ENCODE measurements at places on chromosomes 12 and 14. TPM values are rescaled to one million over a fixed set of nuclear protein-coding genes. Genes with fewer than 3 reads are reported as not detected.

DNA sequence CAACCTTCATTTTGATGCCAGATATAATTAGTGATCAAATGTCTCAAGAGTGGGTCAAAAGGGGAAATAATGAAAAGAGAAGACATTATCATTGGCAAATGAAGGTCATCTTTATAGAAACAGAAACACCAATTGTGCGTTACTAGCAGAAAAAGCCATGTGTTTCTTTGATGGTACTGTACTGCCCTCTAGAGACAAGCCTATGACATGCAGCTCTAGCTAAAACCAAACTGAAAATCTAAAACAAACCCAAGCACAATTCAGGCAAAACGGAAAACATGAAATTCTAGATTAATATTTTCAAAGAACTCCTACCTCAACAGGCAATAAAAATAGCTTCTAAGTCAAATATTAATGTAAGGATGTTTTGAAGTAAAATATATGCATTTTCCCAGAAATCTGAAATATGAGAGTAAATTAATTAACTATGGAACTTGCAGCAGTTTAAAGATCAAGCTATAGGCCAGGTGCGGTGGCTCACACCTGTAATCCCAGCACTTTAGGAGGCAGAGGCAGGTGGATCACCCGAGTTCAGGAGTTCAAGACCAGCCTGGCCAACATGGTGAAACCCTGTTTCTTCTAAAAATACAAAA, 115.4 kb downstream of the KLHL28 start:
- DNase-seq: peak; percentile 32

DNA sequence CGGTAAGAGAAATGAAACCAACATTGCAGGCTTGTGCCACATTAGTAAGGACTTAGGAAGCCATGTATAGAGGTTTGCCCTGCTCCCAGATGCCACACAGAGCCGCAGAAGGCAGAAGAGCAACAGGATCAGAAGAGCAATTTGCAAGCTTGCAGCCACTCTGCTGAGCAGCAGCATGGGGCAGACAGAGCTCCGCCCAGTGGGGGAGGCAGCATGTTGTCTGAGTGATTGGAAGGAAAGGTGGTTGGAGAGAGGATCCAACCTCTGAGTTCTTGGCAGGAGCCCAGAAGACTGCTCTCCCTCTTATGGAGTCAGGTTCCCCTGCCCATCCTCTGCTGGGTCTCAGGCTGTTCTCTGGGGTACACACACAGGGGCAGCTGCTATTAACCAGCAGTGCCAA, 2.3 kb upstream of the KRT6A start:
- DNase-seq: no peak

DNA sequence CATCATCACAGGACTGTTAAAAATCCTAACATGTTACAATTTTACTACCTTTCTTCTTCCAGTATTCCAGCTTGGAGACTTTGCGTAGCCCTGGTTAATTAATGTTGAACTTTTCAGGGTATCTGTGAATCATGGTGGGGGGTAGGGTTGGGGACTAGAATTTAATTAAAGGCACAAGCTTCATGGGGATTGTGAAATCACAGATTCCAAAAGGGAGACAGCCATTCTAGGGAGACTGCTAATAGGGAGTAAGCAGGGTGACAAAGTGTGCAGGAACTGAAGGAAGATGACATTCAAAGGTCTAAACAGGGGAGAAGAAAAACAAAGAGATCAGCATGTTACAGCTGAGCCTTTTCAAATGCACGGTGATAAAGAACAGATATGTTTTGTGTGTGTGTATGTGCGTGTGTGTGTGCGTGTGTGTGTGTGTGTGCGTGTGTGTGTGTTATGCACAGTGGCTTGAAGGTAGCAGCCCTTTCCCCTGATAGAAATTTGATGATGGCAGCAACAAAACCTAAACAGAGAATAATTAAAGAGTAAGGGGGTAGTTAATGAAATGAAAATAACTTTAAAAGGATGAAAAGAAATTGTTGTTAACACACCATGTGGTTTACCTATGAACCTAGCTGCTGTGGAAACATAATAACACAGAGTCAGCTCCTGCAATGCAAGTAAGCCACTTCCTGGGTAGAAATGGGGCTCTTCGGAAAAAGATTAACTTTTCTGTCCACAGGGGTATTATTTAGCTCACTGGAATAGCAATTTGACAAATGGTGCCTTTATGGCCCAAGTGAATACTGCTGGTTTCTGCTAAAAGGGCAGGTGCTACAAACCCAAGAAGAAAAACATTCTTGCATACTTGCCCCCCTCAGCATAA, 581.7 kb downstream of the DIO2 start:
- no peak for DNase-seq

- DNase-seq: no peak
These were observed 5.7 kb downstream of the STXBP6 start for GRCh38 chr14:25044106-25044698.

- DNase-seq: no peak
These were observed 29.9 kb downstream of the PUS7L start for GRCh38 chr12:43728698-43729097.

DNA sequence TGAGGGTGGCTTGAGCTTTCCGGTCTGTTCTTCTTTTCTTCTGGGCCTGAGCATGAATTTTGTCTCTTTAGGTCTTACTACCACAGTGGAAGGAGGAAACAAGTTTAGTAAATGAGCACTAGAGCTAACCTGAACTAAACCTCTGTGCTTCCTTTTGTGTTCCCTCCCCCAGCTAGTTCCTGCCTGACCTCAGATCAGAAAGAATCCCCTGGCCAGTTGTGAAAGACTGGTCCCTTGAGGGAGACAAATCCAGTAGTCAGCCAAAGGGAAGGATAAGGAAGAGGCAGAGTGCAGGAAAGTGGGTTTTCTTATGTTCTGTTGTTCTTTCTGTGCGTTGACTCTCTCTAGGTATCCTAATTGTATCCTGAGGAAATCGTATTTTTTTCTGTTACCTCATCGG, 17.5 kb downstream of the ZNF664 start:
- no peak for DNase-seq

DNA sequence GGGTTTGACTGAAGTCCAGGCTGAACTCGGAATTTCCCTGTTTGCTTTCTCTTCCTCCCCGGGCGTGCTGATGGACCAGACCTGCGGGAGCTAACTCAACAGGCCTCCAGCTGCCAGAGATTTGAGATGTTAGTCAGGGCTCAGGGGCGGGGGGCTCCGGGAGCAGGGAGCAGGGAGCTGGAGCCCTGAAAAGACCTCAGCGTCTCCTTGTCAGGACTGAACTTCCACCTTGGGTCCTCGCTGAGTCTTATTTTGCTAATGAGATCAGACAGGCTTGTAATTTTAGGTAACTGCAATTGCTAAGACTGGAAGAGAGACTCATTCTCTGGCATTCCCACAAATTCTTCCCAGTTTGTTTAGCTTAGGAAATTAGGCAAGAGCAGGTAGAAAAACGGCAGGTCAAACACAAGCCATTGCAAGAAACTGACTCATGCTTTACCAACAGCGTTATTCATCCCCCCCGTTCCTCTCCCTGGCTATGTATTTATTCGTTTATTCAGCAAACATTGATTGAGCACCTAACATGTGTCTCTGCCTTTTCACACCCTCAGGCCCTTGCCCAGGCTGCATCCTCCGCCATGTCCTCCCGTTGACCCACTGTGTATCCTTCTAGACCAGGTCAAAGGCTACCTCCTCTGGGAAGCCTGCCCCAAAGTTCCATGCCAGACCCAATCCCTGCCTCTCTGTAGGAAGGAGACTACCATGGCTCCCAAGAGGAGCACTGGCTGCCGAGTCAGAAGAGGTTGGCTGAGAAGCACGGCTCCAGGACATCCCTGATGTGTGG, 80.4 kb upstream of the DIO3 start:
- no peak for DNase-seq

DNA sequence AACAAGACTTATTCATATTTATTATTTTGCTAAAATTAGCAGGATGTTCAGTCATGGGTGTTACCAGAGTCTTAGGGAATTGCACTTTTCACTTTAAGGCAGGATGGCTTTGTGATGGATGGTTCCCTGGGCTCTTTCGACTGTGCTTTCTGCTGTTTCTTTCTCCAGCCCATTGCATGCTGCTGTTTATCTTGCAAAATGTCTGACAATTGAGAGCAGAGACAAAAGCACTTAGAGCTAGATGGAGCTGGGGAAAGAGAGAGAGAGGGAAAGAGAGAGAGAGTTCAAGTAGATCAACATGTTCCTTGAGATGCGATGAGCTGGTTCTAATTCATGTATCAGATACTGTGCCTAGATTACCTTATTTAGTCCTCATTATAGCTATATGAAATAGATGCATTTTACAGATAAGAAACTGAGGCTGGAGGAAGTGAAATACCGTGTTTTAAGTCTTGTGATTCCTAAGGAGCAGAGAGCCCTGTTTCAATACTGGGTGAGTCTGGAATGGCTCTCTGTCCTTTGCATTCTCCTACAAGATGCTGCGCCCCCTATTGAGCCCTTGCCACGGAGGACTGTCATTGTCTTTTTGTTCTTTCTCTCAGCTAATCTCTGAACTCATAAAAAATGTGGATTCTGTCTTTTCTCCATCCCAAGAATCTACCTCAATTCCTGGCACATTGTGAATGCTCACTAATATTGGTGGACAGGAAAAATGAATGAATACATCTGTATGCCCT, 227.9 kb downstream of the ALG10B start:
- DNase-seq: no peak

GRCh38 chr12:67752226-67752732, 103.7 kb downstream of the DYRK2 start:
- DNase-seq: no peak

- no peak for DNase-seq
These were observed 189.4 kb upstream of the FBXO33 start for GRCh38 chr14:39621678-39622077.

GRCh38 chr12:116381240-116381743, 103.8 kb upstream of the MED13L start:
- DNase-seq: no peak

- DNase-seq: no peak
These were observed 211.2 kb upstream of the AVPR1A start for GRCh38 chr12:63362166-63362565.

GRCh38 chr12:102107970-102108369, 11.9 kb downstream of the NUP37 start:
- no peak for DNase-seq

- no peak for DNase-seq
These were observed 603.5 kb downstream of the RPL10L start for GRCh38 chr14:46048127-46048526.

GRCh38 chr12:91630596-91631293, 448.1 kb upstream of the DCN start:
- no peak for DNase-seq

DNA sequence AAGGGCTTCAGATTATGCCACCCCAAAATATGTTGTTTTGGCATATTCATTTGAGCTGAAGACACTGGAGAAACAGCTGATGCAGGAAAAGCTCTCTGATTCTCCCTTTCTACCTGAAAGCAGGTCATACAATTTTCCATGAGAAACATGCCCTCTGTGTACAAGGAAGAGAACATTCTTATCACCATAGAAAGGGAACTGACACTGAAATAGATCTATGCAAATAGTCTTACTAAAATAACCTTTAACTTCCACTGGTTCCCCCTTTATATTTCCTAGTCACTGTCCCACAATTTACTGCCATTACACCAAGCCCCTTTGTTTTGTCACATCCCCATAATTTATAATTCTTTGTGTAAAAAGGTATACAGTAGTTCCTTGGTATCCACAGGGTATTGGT, 9.6 kb upstream of the PHC1 start:
- no peak for DNase-seq

DNA sequence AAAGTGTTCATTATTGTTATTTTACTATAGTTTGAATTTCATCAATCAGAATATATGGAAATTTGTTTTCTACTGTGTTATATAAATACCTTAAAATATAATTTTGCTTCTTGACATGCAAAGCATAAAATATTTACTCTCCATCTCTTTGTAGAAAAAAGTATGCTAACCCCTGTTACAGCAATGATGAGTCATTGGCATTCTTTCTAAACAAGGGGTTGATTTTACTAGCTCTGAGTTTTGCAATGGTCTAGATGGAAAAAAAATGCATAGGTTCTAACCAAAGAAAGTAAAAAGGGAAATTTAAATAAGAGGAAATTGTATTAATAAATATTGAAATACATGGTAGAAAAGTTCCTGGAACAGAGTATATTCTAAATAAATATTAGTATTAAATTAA, 990.2 kb upstream of the ATXN7L3B start:
- no peak for DNase-seq

- DNase-seq: no peak
These were observed 195.8 kb downstream of the TSPAN9 start for GRCh38 chr12:3272958-3273357.

GRCh38 chr12:76552343-76552938, 7.1 kb downstream of the OSBPL8 start:
- DNase-seq: no peak

DNA sequence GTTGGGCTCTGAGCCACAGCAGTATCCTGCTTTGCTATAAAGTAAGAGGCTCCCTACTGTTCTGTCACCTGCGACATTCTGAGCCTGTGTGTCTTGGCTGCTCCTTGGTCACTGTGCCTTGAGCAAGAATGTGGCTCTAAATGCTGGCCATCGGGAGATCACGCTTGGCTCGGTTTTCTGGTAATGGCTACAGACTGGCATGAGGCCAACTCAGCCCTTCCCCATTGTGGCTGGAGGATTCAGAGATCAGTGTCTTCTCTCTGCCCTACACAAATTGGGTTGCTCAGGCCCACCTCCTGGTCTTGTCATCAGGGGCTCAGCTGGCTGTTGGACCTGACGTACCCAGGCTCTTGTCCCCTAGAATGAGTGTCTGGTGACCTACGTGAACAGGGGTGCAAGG, 94.5 kb downstream of the PLXNC1 start:
- DNase-seq: no peak

GRCh38 chr12:28583701-28584261, 393.5 kb downstream of the CCDC91 start:
- no peak for DNase-seq

DNA sequence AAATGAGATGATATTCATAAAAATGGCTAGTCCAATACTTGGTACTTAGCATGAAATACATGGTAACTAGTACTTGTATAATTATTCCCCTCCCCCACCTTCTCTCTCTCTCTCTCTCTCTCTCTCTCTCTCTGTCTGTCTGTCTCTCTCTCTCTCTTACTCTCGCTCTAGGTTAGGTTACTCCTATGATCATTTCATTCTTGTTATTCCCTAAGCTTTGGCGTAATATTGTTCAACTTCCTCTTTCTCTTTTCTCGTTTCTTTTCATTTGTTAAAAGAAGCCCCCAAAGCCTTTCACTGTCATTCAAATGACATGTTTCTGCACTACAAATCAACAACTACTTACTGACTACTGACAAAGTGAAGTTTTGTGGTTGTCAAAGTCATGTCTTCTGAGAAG, 89.8 kb downstream of the GRIP1 start:
- DNase-seq: no peak

The COCH gene
- total RNA-seq: 48.5 TPM

The NPFF gene
- total RNA-seq: not detected

The B4GALNT3 gene
- 2.4 TPM for total RNA-seq

The HOXC9 gene
- total RNA-seq: not detected

The PRICKLE1 gene
- 8.6 TPM for total RNA-seq

The DTX1 gene
- 18.3 TPM for total RNA-seq

The CALM1 gene
- 1,432 TPM for total RNA-seq

The KRT78 gene
- total RNA-seq: not detected

The GPR68 gene
- total RNA-seq: 4.9 TPM

The RPS6KA5 gene
- total RNA-seq: 8.2 TPM

The TMED10 gene
- total RNA-seq: 108 TPM

The SLC6A12 gene
- 6.9 TPM for total RNA-seq

The ABHD12B gene
- total RNA-seq: not detected

The KRT7 gene
- total RNA-seq: not detected

The AHSA1 gene
- total RNA-seq: 107 TPM
